ENCODE measurements at places on chromosomes 16 and 17.

DNA sequence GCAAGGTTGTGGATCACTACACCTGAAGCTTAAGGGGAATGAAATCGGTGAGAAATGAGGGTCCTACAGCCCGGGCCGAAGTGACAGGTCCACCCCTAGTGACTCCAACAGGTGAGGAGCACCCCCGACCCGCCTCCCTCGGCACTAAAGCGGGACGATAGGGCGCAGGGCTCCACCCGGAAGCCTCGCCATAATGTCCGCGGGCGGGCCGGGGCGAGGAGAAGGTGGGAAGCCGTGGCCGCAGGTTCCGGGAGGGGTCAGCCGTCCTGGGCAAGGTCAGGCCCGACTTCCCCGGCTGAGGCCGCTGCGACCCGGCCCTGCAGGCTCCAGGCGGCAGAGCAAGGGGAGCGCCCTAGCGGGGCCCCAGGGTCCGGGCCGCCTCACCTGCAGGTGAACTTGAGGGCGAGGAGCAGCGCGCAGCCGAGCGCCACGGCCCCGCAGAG is 543 bp downstream of the TXNDC11 start:
- DNase-seq, result peak; percentile 44

DNA sequence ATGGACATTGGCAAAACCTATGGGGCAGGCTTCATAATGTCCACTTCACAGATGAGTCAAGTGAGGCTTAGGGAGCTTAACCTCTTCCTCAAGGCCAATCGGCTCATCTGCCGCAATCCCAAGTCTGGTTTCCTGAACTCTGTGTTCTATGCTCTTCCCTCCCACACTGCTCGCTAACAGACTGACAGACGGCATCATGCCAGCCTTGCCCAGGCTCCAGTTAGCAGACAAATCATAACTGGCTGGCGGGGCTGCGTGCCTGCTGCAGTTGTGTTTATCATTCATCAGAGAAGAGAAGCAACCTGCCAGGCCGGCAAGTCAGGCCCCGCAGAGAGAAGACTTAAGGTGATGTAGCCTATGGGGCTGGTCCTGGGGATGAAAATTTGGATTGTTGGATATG is 216.2 kb upstream of the ASIC2 start:
- DNase-seq, result no peak

DNA sequence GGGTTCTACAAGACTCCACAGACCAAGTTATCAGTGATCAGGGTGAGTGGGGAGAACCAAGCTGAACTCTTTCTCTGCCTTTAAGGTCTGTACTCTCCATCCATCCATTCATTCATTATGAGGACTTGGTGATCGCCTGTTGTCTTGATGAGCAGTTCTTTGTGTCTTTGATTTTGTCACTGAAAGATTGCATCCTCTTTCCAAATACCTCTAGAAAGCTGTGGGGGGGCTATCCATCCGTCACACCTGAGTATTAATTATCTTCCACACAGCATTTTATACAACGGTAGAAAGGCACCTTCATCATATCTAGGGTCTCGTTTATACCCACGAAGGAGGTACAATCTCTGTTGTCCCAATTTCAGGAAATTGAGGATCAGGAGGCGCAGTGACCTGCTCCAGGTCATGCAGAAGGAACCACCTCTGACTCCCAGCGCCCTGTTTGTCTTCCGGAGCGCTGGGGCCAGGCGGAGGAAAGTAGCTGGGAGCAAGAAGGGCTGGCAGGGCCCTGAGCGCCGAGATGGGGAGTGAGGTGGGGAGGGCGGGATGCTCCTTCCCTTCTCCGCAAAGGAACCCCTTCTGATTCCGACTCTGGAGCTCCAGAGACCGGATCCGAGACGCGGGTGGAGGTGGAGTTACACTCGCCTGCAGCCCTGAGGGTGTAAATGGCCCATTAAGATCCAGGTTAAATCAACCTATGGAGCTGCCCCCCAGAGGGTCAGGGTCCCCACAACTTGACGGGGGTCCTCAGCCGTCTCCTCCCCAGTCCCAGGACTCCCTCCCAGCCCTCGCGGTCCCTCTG is 605 bp upstream of the ABAT start:
- DNase-seq, result no peak

DNA sequence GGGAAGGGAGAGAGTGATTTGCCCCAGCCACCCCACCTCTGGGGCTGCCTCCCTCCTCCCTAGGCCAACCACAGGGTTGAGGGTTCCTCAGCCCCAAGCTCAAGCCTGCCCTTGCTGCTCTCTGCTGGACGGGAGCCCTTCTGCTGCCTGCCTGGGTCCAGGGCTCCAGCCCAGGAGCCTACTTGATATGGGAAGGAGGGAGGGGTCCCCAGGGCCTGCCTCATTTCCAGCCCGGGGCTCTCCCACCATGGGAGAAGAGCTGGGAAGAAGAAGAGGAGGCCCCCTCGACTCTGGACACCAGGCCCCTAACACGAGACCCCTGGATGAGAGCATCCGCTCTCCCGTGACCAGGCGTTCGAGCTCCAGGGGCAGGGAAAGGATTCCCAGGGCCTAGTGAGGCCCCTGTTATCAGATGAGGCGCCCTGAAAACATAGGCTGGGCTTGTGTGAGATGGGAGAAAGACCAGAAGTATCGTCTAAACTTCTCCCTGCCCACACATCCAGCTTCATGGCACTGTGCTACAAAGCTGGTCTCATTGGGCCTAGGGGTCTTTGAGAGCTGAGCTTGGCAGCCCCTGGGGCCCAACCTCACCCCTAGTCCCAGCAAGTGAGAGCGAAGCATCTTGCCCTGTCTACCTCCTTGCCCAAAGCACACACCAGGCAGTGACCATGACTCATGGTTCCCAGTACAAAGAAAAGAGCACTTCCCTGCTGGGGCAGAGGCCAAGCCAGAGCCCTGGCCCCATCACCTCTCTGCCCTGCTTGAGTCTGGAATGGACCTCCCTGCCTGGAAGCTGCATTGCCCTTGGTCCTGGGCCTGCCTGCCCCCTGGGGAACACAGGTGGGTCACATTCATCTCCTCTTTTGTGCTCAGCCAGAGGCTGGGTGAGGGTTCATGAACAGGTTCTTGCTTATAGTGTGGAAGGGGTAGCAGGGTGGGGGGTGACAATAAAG is 987 bp downstream of the SLC16A5 start:
- DNase-seq, result no peak

DNA sequence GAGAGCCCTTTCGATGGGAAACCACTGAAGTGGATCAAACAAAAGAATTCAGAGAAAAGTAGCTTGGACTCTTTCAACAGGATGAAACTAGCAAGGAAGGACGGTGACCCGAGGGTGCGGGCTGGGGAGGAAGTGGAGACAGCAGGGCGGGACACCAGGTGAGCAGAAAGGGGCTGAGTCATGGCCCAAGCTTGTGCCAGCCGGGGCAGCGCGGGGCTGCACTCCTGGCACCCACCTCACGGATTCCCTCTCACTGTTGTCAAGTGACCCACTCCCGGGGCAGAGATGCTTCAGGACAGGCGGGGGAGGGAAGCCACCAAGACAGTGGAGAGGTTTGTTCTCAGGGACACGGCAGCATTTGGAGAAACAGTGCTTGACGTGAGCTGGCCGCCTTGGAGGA is 10.7 kb upstream of the RNF222 start:
- no peak for DNase-seq

GRCh38 chr16:62135911-62136310 is 99.7 kb upstream of the CDH8 start:
- no peak for DNase-seq

DNA sequence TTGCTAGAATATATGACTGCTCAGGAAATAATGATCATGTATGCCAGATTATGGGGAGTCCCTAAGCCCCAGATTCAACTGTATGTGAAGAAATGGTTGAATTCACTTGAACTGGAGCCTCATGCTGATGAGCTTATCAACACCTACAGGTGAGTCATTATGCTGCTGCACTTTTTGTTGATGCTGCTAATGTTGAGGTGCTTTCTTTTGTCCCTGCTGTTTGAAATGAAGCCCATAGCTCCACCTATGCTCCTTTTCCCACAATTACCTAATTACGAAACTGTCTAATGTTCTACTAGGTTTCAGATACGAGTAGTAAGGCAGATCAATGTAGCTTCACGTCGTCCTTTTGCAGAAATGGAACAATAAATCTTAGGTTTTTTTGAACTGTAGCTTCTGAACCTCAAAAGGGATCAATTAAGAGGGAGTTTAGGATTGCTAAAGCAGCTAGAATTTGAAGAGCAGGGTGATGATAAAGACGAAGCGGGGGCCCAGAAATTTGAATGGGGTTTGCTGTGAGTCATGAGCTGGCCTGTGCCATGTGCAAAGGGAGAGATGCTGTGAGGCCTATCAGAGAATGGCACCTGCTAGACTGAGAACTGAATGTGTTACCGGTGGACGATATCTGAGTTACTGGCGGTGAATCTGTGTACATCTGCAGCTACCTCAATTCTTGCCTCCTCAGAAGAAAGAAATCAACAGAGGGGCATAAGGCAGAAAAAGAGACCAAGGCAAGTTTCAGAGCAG is 6.1 kb upstream of the UQCRC2 start:
- no peak for DNase-seq

- no peak for DNase-seq
Measured at GRCh38 chr16:47392081-47392480, 68.8 kb downstream of the ITFG1 start.

GRCh38 chr17:76051561-76051960 is 20.8 kb downstream of the SRP68 start:
- no peak for DNase-seq

GRCh38 chr17:70855401-70856054 is 686.2 kb downstream of the KCNJ2 start:
- no peak for DNase-seq

DNA sequence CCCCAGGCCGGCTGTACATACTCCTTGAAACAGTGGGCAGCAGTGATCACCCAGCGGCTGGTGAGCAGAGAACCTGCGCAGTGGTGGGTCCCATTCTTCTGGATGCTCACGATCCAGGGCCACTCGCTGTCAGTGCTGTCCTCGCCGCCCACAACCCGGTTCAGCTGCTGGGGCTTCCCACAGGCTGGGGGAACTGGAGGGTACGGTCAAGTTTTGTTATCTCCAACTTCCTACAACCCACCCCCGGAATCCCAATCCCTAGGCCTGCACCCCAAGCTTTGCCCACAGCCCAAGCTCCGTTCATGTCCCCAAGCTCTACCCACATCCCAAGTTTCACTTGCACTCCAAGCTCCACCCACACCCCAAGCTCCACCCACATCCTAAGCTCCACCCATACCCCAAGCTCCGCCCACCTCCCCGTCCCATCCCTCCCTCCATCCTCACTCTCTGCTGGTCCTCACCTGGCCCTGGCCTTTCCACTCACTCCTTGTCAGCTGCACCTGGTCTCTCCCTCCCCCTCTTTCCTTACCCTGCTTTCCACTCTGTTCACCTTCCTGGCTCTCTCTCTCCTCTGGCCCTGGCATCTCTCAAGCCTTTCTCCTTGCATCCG is 1.8 kb downstream of the PRSS22 start:
- DNase-seq, result no peak

DNA sequence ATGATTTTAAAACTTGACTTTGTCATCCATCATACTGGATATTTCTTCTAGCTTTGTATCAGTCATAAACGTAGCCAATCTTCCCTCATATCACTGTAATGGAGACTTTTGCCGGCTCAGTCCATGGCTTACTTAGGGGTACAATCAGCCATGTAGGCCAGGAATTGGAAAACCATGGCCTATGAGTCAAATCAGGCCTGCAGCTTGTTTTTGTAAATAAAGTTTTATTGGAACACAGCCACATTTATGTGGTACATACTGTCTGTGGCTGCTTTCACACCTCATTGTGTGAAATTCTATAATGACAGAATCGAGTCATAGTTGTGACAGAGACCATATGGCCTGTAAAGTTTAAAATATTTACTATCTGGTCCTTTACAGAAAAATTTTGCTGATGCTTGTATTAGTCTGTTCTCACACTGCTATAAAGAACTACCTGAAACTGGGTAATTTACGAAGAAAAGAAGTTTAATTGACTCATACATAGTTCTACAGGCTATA is 64.5 kb upstream of the CDH13 start:
- DNase-seq, result no peak

DNA sequence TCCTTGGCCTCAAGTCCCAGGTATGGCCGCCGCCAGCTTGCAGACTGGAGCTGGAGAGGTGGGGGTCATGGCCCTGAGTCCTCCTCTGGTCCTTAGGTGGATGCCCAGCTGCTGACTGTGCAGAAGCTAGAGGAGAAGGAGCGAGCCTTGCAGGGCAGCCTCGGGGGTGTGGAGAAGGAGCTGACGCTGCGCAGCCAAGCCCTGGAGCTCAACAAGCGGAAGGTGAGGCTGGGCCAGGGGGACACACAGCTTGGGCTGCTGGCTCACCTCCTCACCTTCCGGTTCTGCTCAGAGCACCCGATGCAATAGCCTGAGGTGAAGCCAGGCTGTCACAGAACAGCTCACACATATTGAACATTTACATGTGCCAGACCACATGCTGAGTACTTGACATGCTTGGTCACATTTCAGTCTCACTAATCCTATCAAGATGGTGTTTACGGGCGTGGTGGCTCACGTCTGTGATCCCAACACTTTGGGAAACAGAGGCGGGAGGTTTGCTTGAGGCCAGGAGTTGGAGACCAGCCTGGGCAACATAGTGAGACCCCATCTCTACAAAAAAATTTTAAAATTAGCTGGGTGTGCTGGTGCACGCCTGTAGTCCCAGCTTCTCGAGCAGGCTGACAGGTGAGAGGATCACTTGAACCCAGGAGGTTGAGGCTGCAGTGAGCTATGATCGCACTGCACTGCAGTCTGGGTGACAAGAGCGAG is 7.4 kb downstream of the RNF40 start:
- DNase-seq, result no peak

DNA sequence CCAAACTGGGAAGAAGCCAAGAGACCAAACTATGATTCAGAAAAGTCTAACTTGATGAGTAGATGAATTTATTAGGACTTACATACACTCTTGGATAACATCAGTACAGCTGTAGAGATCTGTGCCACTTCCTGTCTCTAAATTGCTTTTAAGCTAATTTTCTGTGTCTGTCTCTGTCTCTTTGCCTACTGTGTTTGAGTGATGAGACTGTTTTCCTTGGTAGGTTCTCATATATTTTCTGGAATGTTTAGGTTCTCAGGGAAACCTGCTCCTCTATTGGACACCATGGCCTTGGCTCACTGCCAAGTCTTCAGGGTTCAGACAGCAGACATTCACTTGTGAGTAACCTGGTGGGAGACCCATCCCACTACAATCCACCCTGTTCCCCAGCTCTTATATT is 103.5 kb upstream of the KIF2B start:
- DNase-seq, result no peak

DNA sequence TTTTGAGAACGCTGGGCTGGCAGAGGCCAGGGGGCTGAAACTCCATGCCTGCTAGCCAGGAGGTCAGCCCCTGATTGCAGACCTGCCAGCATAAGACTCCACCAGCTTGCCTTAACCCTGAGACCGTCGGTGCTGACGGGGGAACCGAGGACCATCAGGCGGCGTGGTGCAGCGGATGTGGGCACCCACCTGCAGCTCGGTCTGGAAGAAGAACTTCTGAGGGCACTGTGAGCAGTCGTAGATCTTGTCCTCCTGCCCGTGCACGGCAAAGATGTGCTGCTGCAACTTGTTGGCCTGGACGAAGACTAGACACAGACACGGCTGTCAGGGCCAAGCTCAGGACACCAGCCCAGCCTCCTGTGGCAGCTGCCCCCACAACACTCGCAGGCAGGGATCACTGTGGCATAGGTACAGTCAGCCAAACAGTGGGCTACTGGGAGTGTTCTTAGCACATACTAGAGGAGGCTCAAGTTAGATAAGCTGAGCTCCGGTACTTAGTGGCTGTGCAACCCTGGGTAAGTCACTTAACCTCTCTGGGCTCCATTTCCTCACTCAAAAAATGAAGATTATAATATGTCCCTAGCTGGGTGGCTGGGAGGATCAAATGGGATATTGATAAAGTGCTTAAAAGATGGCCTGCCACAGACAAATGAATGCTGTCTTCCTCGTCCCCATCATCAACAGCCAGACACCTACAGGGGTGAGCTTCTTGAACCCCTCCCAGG is 150.0 kb downstream of the C16orf78 start:
- DNase-seq, result no peak

Measured in anterior cingulate cortex (tissue), 58 donors.